Hypothalamus (tissue), 51 donors: ENCODE measurements at places on chromosomes 5 and 9.

DNA sequence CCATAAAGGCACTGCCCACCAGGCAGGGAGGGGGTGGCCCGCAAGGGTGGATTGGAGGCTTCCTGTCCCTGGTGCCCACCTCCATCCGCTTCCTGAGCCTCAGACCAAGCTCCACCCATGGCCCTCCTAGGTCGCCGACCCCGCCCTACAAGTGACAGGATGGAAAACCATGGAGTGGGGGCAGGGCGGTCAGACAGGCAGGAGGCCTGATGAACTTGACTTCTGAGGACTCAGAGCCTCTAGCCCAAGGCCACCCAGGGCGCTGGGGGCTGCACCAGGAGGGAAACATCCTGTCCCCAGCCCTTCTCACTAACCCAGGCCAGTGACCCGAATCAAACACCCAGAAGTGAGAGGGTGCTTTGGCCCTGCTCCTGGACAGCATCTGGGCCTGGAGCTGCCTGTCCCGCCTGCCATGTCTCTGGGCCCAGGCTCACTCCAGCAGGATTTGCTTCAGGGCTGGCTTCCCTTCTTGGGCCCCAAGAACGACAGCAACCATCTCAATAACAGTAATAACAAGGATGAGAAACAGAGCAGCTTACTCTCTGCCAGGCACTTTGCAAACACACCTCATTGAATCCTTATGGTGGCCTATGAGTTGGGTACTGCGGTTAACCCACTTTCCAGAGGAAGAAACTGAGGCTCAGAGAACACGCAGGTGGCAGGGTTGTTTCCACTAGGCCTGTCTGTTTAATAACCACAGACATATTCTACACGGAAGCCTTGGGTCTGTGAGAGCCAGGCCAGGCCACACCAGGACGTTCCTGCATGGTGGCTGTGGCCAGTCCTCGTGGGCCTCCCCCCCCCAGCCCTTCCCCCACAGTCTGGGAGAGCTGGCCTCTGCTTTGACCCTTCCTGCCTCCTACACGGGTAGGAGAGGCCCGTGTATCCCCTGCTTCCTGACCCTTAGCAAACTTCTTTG lies 4.4 kb upstream of the ST6GALNAC6 start:
- DNase-seq: no peak

- no peak for DNase-seq
Observed at GRCh38 chr9:35923927-35924763, 14.9 kb downstream of the SPAAR start.

DNA sequence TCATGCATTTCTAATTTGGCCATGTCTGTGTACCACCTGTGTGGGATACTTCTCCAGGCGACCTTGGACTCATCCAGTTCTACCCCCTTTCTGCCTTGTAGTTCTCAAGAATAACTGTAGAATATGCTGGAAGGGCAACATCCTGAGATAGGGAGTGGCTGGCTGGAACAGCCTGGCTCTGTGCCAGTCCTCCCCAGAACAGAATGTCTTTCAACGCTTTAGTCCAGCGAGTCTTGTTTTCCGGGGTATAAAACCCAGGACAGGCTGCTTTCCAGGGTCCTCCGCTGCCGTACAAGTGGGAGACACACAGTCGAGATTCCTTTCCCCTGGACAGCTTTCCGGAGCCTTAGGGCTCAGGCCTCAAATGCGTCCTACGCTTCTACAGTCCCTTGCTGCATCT lies 45.4 kb upstream of the XPA start:
- no peak for DNase-seq

DNA sequence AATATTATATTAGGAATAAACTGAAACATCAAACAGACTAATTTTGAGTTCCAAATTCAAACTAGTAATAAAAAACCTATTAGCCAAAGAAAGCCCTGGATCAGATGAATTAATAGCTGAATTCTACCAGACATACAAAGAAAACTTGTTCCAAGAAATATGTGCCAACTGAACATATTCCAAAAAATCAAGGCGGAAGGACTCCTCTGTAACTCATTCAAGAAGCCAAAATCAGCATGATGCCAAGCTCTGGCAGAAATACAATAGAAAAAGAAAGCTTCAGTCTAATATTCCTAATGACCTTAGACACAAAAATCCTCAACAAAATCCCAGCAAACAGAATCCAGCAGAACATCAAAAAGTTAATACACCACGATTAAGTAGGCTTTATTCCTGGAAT lies 619.1 kb upstream of the COX7C start:
- DNase-seq: no peak

GRCh38 chr5:127002390-127002789 lies 28.0 kb downstream of the MARCHF3 start:
- no peak for DNase-seq

DNA sequence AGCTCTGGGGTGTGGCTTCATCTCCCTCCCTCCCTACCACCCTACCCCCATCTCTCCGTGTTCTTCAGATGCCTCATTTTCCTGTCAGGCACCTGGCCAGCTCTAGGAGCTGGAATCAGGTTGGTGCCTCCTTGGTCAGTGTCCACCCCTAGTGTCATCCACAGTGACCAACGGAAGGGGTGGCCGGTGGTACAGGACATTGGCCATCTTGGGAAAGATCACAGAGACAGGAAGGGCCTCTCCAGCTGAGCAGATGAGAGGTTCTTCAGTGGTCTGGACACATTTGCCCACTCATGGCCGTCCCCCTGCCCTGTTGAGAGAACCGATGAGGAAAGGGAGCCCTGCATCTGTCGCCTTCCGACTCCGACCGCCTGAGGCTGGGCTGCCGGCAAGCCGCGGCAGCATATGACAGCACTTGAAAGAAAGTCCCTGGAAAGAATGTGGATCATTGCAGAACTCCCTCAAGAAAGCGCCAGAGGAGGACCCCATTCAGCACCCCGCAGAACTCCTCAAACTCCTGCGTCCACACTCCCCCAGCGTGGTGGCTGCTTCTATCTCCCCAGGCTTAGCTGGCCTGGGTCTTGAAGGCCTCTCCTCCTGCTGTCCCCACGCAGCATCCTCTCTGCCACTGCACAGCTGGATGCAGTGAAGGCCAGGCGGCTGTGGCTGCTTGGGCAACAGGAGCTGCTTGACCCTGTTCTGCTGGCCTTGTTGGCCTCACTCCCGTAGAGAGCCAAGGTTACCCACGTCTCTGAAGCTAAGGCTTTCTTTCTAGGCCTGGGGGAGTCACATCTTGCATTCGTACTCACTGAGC lies 1.9 kb upstream of the CLPTM1L start:
- no peak for DNase-seq

DNA sequence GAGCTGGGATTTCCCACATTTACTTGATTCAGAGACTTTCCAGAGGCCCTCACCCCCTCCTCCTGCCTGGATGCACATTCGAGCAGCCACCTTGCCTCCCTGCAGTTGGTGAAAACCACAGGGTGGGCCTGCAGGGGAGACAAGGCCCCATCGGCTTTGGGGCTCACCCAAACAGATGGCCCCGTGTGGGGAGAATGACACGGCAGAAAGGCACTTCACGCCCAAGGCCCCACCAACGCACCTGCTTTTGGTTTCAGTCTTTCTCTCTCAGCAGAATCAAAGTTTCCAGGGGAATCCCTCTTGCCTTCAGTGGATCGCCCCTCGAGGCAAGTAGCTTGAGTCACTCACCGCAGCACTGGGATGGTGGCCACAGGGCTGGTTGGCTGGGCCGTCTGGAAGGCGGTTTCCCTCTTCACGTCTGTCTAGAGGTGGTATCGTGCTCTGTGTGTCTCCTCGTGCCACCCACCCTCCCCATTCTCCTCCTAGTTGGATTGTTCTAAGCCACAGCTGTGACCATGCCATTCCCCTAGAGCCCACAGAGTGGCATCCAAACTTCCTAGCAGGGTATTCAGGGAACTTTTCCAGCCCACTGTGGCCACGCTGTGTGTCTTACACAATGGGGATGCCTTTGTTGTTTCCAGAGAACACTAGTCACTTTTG lies 31.8 kb downstream of the SEC61B start:
- DNase-seq: peak; percentile 17

GRCh38 chr9:103837940-103838339 lies 256.2 kb upstream of the SMC2 start:
- DNase-seq: no peak
